ENCODE measurements at places on chromosomes 4 and X.

DNA sequence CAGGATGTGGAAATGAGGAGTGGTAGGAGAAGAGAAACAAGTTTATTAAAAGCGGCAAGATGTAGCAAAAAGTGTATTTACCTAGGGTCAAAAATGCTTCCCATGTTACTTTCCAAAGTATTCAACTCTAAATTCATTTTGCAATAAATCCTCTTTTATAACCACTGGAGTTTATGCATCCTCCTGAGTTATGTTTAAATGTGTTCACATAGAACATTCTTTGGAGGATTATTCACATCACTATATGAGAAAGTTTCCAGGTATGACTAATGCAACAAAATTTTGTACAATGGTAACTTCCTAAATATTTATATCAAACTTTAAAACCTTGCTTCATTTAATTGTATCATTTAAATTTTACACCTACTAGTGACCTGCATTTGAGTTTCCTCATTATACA is 870.6 kb upstream of the SLIT2 start:
- DNase-seq = no peak

- DNase-seq = no peak
Measured at GRCh38 chr4:155818639-155819038, 47.4 kb downstream of the ASIC5 start.

DNA sequence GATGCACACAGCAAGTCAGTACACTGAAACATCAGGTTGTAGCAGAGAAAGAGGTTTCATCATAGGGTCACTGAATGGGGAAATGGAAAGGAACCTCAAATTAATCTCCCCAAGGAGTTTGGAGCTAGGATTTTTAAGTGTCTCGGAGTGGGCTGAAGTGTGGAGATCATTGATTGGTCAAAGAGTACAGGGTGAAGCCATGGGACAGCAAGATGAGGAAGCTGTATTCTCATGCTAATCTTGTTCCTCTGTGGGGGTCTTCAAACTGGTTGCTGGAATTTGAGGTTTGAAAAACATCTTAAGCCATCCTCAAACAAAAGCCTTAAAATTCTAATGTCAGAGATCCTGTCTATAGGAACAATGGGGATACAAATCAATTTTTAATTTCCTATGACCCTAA is 78.8 kb upstream of the TEX13A start:
- no peak for DNase-seq

DNA sequence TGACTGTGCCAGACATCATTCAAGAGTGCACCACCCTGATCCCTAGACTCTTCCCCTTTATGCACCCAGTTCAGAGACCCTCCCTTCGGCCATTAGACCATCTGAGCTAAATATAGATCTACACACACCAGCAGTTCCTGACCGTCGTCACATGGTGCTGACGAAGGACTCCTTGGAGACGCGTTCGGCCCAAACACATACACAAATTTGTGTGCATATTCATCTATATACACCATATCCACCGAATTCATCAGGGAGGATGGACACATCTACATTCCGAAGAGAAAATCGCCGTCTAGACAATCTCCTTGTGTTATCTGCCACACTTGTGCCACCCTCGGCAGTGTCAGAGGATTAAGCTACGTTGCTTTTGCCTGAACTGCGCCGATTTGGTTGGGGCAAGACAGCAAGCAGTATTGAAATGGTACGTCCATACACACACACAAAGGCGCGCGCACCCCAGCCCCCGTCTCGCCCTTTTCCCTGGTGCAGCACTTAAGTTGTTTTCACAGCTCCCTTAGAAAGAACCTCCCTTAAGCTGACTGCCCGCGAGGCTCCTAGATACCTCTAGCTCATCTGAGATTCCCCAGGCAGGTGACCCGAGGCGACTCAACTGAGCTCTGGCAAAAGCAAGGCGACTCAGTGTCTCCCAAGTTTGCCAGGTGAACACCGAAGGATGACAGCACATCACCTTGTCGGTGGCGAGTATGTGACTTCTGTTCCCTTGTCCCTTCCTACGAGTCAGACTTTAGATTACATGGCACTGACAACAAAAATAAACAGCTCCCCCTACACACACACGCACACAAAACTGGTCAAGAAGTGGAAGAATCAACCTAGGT is 1.0 kb downstream of the RASGEF1B start:
- no peak for DNase-seq

DNA sequence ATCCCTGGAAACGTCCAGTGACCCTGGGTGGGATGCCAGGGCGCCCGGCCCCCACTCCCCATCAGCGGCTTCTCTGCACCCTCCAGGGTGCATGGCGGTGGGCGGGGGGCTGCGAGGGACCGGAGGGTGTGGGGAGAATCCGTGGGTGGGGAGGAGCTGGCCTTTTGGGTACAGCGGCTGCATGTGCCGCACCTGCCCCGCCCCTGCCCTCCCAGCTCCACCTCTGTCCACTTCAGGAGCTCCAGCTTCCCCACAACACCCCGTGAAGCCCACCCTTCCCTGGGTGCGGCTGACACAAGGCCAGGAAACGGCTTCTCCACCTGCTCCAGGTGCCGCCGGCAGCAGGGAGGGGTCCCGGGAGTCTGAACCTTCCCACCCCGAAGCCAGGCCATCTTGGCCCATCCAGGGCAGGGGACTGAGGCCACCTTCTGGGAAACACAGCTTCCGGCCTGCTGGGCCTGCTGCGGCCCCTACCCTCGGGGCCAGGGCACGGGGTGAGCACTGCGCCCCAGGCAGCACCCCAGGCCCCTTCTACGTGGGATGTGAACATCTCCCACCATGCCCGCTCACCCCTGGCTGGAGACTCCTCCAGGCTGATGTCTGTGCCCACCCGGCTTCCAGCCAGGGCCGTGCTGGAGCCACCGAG is 34.6 kb downstream of the CPLX1 start:
- no peak for DNase-seq

DNA sequence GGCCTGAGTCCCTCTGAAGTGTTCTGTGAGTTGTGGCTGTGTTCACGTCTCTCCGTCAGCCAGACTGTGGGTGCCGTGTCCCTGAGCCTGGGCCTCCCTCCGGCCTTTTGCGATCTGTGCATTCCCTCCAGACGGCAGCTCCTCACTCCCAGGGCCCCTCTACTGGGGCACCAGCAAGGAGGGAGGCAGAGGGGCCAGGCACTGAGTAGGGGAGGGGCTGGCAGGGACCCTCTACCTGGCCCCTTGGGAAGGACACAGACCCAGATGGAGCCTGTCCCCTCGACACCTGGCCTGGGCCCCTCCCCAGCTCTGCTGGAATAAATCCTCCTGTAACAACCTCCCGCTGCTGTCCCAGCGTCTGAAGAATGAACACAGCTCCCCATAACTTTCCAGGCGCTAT is 110.0 kb upstream of the NKX1-1 start:
- DNase-seq = no peak

- DNase-seq = no peak
Measured at GRCh38 chr4:25174674-25175073, 14.4 kb upstream of the SEPSECS start.

DNA sequence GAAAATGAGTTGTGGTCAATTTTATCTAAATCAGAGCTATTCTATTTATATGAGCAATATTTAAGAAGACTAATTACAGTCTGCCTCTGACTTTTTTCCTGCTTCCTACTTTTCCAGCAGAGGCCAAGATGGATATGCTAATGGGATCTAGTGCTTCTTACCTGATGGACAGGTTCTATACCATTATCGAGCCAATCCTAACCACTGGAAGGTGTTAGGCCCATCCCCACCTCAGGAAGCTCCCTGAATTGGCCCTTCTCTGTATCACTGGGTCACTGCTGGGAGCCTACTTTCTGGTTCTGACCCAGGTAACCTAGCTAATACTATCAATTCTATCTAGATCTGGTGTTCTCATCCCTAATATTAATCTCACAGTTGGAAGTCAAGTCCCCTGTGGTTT is 577 bp upstream of the YIPF7 start:
- DNase-seq = no peak

- no peak for DNase-seq
Measured at GRCh38 chr4:95084584-95084983, 326.8 kb downstream of the BMPR1B start.

- DNase-seq = no peak
Measured at GRCh38 chr4:47744253-47744652, 93.6 kb downstream of the CORIN start.

DNA sequence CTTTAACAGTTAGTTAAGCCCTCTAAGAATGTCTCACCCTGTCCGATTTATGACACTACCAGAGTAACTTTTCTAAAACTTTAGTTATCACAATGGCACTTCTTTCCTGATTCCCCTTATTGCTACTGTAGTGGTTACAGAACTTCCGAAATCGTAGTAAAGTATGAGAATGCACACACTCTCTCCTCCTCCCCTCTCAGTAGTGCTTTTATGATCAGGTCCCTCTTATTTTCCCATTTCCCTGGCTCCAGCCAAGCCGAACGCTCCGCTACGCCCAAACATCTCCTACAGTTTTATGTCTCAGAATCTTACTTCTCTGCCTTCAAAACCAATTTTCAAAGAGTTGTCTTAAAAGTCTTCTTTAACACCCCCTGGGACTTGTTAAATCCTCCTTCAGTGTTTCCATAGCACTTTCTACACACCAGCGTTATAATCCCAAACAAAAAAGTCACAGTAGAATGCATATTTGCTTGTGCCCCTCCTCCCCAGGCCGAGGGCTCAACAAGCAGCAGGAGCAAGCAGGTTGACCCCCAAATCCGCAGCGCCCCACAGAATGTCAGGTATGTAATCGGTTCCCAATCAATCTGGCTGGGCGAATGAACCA is 671 bp downstream of the HPF1 start:
- no peak for DNase-seq

DNA sequence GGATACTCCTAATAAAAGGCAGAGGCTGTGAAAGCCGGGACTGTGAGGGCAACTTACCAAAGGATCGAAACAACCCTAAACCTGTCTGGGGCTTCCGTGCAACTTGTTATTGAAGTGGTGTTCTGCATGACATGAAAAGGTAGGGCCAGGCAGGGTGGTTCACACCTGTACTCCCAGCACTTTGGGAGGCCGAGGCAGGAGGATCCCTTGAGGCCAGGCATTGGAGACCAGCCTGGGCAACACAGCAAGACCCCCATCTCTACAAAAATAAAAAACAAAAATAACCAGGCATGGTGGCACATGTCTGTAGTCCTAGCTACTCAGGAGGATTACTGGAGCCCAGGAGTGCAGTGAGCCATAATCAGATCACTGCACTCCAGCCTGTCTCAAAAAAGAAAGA is 12.3 kb downstream of the CASP3 start:
- DNase-seq = no peak

GRCh38 chr4:68338625-68339024 is 11.3 kb downstream of the YTHDC1 start:
- DNase-seq = no peak

- no peak for DNase-seq
Measured at GRCh38 chr4:187183346-187183745, 459.7 kb upstream of the FAT1 start.

- DNase-seq = no peak
Measured at GRCh38 chr4:52891743-52892142, 29.6 kb downstream of the RASL11B start.

DNA sequence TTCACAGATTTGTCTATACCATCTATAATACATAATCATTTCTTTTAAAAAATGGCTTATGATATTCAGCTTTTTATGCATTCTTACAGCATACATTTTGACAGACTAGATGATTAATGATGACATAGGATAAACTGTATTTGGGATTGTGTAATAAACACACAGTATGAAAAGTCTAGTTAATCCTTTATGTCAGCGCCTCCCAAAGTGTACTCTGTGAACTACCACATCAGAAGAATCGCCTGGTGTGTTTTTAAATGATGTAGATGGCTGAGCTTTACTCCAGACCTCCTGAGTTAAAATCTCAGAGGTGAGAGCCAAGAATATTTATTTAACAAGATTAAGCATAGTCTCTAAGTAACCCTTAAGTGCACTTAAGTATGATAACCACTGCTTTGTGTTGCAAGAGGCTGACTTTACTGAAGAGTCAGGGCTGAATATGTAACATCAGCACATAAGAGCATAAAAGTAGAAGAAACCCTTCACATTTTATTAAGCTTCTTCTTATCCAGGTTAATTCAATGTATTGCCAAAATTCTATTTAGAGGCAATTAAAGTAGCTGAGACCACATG is 104.2 kb downstream of the ANK2 start:
- DNase-seq = no peak

DNA sequence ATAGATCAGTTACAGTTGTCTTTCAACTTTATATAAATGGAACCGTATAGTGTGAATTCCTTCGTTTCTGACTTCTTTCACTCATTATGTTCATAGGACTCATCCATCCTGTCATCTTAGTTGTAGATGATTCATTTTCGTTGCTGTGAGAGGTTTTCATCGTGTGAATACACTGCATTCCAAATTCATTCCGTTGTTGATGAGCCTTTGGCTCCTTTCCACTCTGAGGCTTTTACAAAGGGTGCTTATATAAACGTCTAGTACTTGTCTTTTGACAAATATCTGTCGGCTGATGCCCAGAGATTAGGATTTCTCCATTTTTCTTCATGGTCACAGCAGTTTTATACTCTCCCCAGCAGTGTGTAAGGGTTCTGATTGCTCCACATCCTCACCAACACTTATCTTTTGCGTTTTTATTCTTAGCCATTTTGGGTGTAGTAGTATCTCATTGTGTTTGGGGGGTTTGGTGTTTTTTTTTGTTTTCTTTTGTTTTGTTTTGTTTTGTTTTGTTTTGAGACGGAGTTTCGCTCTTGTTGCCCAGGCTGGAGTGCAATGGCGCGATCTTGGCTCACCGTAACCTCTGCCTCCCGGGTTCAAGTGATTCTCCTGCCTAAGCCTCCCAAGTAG is 48.6 kb downstream of the LRP2BP start:
- no peak for DNase-seq

GRCh38 chrX:107646735-107647134 is 18.4 kb downstream of the PRPS1 start:
- no peak for DNase-seq

DNA sequence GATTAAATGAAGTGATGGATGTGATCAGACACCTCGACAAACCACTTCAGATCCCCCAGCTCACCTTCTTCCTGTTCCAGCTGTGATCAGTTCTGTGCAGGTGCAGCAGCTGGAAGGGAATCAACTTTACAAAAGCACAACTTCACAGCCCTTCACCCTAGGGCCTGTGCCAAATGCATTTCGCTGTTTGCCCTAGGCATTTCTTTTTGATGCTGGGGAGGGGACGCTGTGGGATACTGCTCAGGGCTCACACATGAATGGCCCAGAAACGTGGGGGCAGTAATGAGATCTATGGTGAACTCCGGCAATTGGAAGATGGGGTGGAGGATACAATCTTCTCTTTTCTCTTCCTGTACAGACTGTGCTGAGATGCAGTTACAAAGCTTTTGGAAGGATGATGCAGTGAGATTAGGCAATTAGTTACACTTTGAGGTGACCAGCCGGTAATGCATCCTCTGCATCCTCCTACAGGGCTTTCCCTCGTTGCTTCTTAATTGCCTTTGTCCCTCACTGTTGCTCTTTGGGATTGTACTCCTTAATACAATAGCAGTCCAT is 215.1 kb upstream of the PITX2 start:
- no peak for DNase-seq

Measured in NCI-H446 treated with DMSO at 0.1 percent for 48 hours (cell line).